Activated naive CD4-positive, alpha-beta T cell treated with anti-CD3 and anti-CD28 coated beads, Interleukin-2, amount 50 U/mL, for 16 hours (primary cell): ENCODE measurements at places on chromosomes 2 and 18.

- no peak for DNase-seq
Measured at GRCh38 chr2:170354388-170354787, 176.4 kb downstream of the MYO3B start.

DNA sequence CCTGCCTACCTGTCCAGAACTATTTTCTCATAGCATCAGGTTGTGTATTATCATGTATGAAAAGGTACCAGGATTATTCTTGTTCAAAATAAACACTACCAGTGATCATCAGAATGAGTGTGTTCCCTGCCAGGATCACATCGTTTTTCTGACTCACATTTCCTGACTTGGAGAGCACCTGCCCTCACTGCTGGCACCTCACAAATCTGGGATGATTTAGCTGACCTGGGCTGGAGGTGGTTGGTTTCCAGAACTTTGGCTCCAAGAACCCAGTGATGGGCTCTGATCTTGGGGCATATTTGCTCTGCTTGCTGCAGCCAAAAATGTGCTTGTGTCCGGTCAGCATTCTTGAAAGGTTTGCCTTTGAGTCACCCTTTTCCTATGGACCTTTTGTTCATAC is 836.3 kb upstream of the ACVR2A start:
- DNase-seq = no peak

- no peak for DNase-seq
Measured at GRCh38 chr2:71716697-71717624, 263.6 kb downstream of the DYSF start.

DNA sequence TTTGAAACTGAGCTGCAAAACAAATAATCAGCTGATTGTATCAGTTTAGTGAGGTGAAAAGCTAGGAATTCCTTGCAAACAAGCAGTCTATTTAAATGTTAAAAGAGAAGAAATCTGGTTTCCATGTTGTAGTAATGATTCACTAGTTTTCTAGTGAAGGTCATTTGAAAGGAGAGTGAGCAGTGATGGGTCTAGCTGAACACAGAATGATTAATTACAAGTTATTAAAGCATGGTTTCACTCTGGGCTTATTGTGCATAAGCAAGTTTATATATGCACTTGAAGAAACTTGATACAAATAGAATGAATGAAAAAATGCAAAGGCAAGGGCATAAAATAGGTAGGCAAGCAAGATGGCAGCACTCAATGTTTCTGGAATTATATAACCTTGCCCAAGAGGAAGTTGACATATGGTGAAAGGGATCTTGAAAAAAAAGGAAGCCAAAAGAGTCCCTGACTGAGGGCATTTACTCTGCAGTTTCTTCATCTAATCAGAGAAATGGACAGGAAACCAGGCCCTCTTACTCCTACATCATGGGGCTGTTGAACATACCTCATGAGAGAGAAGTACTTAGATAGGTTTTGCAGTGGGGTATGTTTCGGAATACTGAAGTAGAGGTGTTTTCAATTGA is 53.2 kb downstream of the PLCL1 start:
- no peak for DNase-seq

GRCh38 chr2:186879312-186879711 is 30.3 kb upstream of the ZSWIM2 start:
- no peak for DNase-seq

GRCh38 chr2:66346231-66346664 is 88.7 kb upstream of the MEIS1 start:
- no peak for DNase-seq

GRCh38 chr2:113219889-113220641 is 46.3 kb downstream of the PSD4 start:
- no peak for DNase-seq

GRCh38 chr2:186540941-186541340 is 48.9 kb upstream of the ITGAV start:
- DNase-seq = no peak

GRCh38 chr2:196169516-196169915 is 1.9 kb downstream of the STK17B start:
- DNase-seq = no peak

GRCh38 chr2:131127076-131127475 is 21.9 kb downstream of the PLEKHB2 start:
- DNase-seq = no peak

GRCh38 chr2:104233591-104233990 is 620.3 kb upstream of the POU3F3 start:
- no peak for DNase-seq

DNA sequence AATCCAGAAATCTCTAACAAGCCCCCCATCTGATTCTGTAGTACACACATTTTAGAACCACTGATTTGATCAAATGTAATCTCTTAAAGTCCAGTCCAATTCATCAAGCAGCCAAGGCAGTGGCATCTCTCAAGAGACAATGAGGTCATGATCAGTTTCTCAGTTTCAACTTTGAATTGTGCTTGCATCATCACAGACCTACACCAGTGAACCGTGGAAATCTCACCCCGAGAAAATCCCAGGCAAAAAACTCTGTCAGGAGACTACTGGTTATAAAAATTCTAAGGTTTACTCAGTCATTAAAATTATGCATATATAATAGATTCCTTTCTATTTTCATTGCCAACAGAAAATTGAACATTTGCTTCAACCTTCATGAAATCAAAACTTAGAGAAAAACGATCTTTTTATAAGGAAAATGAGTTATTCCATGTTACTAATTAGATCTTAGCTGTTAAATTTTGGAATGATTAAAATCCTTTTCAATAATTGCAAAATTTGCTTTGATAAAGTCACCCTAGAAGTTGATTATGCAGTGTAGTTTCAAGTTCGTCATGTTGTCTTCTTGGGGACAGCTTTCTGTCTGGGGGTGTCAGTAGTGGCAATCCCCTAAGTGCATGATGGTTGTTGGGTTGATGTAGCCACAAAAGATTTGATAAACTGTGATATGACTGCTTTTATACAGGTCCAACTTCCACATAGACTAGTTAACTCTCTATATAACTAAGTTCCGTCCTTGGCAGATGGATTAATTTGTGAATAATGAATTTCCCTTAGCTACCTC is 235.0 kb downstream of the CAMKMT start:
- no peak for DNase-seq

- no peak for DNase-seq
Measured at GRCh38 chr2:224572338-224572737, 12.8 kb downstream of the CUL3 start.

GRCh38 chr2:218275371-218276072 is 5.2 kb downstream of the PNKD start:
- DNase-seq = no peak

DNA sequence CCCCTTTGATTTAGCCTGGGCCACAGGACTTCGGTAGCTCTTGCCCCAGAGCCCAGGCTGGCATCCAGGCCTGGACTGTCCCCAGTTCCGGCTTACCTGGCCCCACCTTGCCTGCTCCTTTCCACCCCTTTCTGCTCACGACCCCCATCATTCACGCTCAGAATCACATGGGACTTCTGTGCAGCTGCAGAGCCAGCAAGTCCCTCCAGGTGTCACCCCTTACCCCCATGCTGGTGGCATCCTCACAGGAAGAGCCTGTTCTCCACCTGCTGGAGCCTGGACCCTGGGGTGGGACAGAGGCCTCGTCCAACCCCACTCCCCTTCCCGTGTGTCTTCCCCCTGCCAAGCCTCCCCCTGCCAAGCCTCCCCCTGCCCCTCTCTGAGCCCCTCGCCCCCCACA is 7.9 kb upstream of the KCNIP3 start:
- DNase-seq = no peak

DNA sequence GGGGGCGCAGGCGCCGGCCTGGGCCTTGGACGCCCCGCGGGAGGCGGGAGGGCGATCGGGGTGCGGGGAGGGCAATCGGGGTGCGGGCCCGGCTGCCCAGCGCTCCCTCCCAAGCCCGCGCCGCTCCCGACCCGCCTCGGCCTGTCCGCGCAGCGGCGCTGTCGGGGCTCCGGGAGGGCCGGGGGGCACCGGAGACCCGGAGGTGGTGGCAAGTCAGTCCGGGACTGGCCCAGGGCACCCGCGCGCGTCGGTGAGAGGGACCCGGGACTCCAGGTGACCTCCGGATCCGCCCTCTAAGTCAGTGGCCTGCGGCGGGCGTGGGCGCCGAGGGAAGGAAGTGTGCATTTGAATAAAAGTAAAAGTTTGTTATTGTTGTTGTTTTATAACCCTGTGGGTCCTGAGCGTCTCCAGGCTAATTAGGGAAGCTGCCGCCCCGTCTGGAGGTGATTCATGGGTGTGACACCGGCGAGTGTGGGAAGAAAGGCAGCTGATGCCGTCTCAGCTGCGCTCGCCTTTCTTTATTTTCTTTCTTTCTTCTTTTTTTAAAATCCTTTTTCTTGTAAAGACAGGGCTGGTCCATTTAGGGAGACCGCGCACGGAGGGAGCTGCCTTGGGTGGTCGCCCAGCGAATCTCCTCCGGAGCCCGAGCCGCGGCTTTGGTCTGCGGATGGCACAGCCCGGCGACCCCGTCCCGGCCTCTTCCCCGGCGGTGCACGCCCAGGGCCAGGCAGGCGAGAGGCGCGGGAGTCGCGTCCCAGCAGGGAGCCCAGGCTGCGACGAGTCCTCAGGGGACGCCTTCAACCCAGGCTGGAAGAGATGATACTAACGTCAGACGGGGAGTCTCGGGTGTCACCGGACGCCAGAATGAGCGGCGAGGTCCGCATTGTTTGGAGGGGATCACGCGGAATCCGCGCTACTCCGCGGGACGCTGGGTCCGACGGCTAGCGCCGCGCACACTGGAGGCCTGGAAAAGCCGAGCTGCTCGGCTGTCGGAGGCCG is 627 bp upstream of the CRACDL start:
- peak; percentile 39 for DNase-seq

DNA sequence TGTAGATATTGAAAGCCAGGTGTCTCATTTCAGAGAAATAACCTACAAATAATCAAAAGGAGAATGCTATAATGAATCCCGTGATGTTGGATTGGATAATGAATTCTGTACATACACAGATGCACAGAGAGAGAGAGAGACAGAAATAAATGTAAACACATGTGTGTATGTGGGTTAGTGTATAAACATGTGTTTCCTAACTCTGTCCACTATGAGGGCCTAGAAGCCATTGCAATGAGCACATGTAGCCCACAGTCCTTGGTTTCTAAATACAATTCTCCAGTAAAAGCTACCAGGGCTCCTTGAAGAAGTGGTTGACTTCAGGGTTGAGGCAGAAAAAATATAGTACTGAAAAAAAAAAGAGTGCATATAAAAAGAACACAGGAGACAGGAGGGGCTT is 109.5 kb downstream of the INHBB start:
- DNase-seq = no peak

GRCh38 chr2:198753101-198753500 is 704.6 kb downstream of the SATB2 start:
- no peak for DNase-seq

DNA sequence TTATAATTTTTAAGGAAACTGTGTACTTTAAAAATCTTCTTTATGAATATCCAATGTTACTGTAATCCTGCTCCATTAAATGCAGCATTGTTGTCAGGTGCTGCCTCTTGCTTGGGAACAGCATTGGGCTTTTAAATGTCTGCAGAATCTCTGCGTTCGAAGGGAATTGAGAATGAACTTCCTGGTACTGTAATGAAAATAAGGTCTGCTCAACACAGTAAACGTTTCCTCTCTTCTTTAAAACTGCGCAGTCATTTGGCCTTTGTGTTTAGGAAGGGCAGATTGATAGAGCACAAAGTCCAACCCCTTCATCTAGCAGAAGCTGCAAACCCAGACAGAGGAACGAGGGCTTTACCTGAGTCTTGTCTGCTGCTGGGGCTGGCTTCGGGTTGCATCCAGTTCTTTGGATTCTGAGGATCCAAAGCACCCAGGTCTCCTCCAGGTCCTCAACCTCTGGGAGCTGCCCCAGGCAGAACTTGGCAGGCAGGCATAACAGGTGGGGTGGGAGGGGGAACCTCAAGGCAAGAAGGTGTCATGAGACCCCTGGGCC is 104.5 kb downstream of the UGGT1 start:
- DNase-seq = no peak

DNA sequence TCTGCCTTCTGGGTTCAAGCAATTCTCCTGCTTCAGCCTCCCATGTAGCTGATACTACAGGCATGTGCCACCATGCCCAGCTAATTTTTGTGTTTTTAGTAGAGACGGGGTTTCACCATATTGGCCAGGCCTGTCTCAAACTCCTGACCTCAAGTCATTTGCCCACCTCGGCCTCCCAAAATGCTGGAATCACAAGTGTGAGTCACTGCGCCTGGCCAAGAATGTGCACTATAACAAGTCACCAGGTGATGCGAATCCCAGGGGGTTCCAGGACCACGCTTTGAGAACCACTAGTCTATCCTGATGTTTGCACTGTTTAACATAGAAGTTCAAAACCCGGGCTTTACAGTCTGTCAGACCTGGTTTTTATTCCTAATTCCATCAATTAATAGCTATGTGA is 144.8 kb downstream of the SUCLG1 start:
- no peak for DNase-seq

DNA sequence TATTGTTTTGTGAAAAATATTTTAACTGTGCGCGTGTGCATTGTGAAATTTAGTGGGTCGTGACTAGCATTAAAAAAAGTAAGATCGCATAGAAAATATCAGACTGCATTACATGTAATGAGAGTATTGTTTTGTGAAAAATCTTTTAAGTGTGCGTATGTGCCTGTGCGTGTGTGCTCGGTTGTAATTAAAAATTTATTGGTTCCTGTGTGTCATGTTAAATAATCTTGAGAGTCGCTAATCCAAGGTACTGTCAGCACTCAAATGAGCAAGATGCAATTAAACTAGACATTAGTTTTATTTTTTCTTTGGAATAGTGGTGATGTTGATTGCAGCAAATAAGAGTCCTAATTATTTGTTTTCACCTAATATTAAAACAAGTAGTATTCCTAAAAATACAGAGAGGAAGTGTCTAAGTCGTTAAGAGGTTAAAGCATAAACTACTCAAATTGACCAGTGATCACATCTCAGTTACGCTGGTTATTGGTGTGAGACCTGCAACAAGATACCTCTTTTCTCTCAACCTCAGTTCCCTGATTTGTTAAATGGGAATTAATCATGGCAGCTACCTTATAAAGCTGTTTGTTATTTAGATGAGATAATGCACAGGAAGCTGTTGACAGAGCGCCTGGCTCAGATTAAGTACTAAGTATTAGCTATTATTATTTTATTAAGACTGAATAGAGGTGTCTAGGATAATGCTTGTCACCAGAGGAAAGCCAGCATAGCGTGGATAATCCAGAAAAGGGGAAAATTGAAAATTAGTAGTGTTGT is 1.9 kb downstream of the ZDBF2 start:
- no peak for DNase-seq

DNA sequence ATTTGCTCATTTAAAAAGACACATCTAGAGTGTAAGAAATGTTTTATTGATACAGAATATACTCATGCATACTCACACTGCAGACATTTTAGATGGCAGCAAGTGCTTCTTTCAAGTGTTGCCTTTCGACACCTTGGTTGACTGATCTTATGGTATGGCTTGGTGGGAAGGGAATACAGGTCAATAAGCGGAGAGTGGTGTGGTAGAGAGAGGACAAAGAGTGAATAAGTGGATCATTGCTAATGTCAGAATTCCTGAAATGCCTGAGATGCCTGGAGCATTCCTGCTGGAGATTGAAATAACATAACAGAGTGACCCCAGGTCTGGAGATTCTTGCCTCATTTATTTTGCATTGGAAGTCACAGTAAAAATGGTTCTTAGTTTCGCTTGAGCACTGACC is 76.7 kb downstream of the RND3 start:
- no peak for DNase-seq

- DNase-seq = no peak
Measured at GRCh38 chr18:46332921-46333341, 228.7 kb downstream of the HAUS1 start.
